ENCODE measurements at places on chromosomes 3 and 15.
A peak's percentile ranks its signal among the peaks of the same experiment; 100 is the strongest.

DNA sequence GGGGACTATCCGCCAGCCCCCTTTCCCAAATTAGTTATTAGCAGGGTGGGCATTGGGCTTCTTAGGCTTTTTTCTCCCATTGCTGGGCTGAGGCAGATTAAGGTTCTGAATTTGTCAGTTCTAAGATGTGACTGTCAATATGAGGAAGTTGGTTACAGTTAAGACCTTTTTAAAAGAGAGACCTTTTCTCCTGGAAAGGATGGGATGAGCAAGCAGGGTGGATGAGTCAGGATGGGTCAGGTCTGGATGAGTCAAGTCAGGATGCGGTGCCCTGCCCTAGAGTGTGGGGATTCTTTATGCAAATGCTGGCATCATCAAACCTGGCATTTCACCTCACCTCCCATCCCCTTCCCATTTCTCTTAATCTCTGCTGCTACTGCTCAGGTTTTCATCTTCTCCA lies 1.9 kb downstream of the AEN start:
- no peak for DNase-seq
- H3K27ac ChIP-seq: peak overlapping the region; percentile 93
- no peaks in the 10 kb centered on the region for H3K27me3 ChIP-seq
- H3K4me3 ChIP-seq: peak overlapping the region; percentile 97
- peaks cover 17% of the 10 kb centered on the region for H3K36me3 ChIP-seq

- H3K27me3 ChIP-seq: no peaks in the 10 kb centered on the region
- H3K27ac ChIP-seq: no peak overlapping the region
- H3K36me3 ChIP-seq: no peaks in the 10 kb centered on the region
- H3K4me3 ChIP-seq: no peak overlapping the region
- H3K4me1 ChIP-seq: no peaks in the 10 kb centered on the region
- DNase-seq: no peak
Measured at GRCh38 chr3:14806641-14807263, 12.0 kb upstream of the FGD5 start.

DNA sequence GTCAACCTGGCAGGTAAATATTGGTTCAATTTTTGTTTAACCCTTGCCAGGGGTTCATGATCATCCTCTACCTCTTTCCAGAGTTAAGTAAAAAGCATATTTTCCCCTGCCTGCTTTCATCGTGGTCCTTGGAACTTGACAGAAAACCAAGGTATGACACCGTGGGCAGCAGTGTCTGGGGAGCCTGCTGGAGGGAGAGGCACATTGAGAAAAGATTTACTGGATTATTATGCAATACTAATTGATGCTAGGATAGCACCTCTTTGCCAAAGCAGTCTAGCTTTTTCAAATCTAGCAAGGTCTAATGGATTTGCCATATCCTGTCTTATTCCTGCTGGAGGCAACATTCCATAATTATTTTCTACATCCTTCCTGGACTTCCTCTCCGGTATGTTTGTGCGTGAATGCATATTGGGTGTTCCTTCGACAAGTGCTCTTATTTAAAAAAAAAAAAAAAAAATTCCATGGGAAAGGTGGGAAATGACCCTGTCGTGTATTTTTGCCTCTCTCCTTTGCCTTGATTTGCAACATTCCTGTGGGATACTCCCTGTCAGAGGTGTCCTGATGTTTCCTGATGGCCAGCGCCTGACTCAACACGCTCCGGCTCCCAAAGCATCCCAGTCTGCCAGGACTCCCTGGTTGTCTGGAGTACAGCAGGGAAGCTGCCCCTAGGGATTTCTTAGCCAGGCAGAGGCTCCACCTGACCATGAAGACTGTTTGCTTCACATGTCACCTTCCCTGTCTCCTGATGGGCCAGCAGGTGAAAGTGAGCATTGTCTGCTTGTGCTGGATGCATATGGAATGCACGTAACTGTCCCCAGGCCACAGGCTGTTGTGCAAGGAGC lies 6.3 kb downstream of the BHLHE40 start:
- peak overlapping the region; percentile 46 for H3K4me3 ChIP-seq
- peaks cover 8% of the 10 kb centered on the region for H3K36me3 ChIP-seq
- H3K27ac ChIP-seq: peak overlapping the region; percentile 97
- peak; percentile 70 for DNase-seq

GRCh38 chr15:90812171-90812957 lies 56.0 kb upstream of the FURIN start:
- H3K27ac ChIP-seq: no peak overlapping the region
- H3K4me1 ChIP-seq: no peaks in the 10 kb centered on the region
- no peak for DNase-seq
- H3K27me3 ChIP-seq: no peaks in the 10 kb centered on the region
- no peaks in the 10 kb centered on the region for H3K36me3 ChIP-seq

GRCh38 chr3:52077925-52078324 lies 21.6 kb upstream of the DUSP7 start:
- H3K27ac ChIP-seq: peak overlapping the region; percentile 80
- H3K4me3 ChIP-seq: no peak overlapping the region
- no peaks in the 10 kb centered on the region for H3K27me3 ChIP-seq
- DNase-seq: no peak

GRCh38 chr3:176430244-176431037 lies 766.8 kb downstream of the TBL1XR1 start:
- DNase-seq: no peak
- H3K4me1 ChIP-seq: no peaks in the 10 kb centered on the region
- no peaks in the 10 kb centered on the region for H3K36me3 ChIP-seq
- no peak overlapping the region for H3K27ac ChIP-seq

- H3K4me1 ChIP-seq: peaks cover 25% of the 10 kb centered on the region
- DNase-seq: no peak
- no peak overlapping the region for H3K4me3 ChIP-seq
- no peaks in the 10 kb centered on the region for H3K36me3 ChIP-seq
Measured at GRCh38 chr3:67381667-67382272, 272.6 kb downstream of the SUCLG2 start.

DNA sequence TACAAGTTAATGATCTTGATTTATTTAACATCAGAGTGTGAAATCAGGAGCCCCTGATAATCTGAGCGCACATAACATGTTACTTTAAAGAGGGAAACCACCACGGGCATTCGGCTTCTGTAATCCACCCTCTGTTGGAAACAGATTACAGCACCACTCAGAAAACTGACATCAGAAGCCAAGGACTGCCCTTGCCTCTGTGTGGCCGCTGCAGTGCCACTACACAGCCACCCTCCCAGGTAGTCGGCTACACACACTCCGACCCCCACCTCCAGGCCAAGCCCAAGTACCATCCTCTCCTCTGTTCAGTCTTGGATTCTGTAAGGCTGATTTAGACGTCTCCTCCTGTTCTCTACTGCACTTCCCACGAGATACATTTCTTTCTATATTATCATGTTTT lies 251.7 kb downstream of the GABRB3 start:
- H3K27ac ChIP-seq: no peak overlapping the region
- no peak overlapping the region for H3K4me3 ChIP-seq
- H3K4me1 ChIP-seq: no peaks in the 10 kb centered on the region
- no peak for DNase-seq
- H3K27me3 ChIP-seq: no peaks in the 10 kb centered on the region
- no peaks in the 10 kb centered on the region for H3K36me3 ChIP-seq

DNA sequence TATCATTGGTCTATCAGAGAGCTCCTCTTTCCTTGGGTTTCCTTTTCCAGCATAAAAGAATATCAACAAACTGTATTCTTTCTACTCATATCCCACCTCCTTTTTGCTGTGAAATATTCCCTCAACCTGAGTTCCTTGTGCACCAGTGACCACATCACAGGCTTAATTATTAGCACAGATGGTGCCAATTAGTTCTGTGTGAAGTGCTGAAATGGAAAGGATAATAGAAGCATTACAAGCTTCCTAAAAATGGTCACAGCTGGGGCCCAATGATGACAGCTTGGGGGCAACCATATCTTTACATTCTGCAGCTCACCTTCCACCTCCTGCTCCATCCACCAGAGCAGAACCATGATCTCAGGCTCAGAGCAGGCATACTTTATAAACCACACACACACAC lies 84.6 kb downstream of the ANO10 start:
- no peaks in the 10 kb centered on the region for H3K36me3 ChIP-seq
- H3K4me1 ChIP-seq: no peaks in the 10 kb centered on the region
- no peaks in the 10 kb centered on the region for H3K27me3 ChIP-seq
- no peak for DNase-seq
- H3K4me3 ChIP-seq: no peak overlapping the region

- no peaks in the 10 kb centered on the region for H3K36me3 ChIP-seq
- H3K27me3 ChIP-seq: no peaks in the 10 kb centered on the region
- H3K27ac ChIP-seq: no peak overlapping the region
Measured at GRCh38 chr15:44790656-44791055, 54.3 kb downstream of the TRIM69 start.

DNA sequence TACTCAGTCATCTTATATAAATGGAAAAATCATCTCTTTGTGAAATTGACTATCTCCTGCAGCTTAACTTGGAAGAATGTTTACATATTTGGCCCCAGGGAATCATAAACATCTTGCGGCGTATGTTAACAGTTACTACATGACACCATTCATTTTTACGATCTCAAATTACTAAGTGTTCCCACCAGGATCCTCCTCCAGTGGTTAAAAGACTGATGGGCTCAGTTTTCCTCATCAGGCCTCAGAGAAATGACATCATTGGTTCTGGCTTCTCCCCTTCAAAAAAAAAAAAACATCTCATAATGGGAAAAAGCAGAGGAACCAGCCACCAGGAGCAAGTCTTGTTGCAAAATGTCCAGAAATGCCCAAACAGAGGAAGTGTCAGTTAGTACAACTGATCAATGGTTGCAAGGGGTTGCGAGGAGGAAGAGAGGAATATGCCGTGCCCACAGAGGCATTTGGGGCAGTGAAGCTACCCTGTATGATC lies 70.5 kb upstream of the LIPC start:
- H3K27ac ChIP-seq: no peak overlapping the region
- no peaks in the 10 kb centered on the region for H3K27me3 ChIP-seq
- H3K4me1 ChIP-seq: no peaks in the 10 kb centered on the region
- no peaks in the 10 kb centered on the region for H3K36me3 ChIP-seq
- H3K4me3 ChIP-seq: no peak overlapping the region
- no peak for DNase-seq

All from ascending aorta (tissue), 2 donors.